Ureter (tissue), 1 donor: ENCODE measurements at places on chromosomes 6 and 20.

DNA sequence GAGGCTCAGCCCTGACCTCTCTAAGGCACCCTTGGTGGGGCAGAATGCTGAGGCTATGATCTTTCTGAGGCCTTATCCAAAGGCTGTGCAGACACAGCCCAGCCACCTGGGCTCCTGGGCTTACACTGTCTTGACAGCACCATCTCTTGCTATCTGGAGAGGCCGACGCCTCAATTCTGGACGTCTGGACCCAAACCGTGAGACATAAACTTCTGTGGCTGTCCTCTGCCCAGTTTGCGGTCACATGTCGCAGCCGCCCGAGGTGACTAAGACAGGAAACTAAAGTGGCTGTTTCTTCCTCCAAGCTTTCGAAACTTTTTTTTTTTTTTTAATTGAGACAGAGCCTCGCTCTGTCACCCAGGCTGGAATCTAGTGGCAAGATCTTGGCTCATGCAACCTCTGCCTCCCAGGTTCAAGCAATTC, 49.3 kb downstream of the PRR18 start:
- DNase-seq, result no peak

DNA sequence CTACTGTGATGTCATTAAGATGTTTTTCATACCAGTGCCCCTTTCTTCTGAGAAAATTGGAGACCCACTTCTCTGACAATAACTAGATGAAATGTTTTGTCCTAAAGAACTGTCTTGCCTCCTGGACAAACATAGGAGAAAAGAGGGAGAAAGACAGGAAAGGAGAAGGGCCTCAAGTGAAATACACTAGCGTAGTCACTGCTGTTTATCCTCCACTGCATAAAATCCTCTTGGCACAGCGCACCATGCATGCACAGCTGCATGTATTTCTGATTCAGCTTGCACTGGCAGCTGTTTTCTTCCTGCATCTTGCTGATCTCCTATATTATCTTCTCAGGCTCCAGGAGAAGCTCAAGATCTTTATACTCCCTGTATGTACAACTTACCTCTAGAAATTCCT, 158.0 kb upstream of the BMP5 start:
- no peak for DNase-seq

DNA sequence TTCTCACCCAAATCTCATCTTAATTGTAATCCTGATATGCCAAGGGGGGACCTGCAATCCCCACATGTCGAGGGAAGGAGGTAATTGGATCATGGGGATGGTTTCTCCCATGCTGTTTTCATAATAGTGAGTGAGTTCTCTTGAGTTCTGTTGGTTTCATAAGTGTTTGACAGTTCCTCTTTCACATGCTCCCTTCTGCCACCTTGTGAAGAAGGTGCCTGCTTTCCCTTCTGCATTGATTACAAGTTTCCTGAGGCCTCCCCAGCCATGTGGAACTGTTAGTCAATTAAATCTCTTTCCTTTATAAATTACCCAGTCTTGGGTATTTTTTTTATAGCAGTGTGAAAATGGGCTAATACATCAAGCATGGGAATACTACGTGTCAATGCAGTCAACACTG, 925.0 kb upstream of the MAN1A1 start:
- DNase-seq, result no peak

DNA sequence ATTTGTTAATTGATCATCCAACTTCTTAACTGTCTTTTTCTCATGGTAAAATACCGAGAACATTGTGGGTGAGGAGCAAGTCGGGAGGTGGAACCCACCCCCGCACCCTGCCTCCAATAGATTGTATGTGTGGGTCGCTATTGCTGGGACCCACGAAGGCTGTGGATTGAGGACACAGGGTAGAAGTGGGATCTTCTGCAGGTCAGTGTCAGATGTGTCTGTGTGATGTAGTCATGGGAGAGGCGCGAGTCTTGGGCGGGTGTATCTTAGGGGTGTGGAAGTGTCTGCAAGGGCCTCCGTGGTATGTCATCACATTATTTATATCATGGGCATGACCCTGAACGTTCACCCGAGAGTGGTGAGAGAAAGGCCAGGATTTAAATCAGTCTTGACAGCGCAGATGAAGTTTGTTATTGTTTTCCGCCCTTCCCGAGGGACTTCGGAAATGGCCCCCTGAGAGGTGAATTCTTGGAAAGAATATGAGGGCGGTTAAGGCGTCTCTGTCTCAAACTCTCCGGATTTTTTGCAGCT, 472 bp upstream of the PAQR8 start:
- DNase-seq, result peak; percentile 54

DNA sequence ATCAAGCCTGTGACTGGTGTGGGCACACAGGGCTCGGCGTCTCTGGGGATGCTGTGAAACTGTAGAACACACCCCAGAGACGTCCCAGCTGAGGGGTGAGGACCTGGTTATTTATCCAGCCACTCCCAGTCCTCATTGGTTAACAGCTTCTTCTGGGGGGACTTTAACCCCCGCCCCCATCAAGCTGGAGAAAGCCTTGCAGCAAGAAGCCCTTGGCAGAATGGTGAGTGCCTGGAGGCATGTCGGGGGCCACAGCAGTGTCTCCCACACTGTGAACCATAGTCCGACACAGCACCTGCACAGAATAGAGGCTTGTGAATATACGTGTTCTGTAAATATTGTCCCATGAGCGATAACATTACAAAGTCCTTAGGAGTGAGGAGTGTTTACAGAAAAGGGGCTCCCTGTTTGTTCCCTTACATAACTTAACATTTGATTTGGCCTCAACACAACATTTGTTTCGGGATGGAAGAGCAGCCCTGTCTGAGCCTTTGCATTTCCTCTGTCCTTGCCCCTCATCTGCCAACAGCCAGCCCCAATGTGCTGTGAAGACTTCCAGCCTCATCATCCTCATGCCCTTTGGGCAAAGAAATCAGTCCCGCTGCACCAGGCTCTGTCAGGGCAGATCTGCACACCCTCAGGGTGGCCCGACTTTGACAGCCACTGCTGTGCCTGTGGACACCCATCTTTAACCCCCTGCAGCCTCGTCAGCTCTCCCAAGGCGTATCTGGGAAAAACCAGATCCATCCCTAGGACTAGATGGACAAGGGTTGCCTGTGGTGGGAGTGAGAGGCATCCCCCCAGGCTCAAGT, 2.2 kb upstream of the RRBP1 start:
- DNase-seq, result no peak
